ENCODE measurements at places on chromosomes 3 and 15.

DNA sequence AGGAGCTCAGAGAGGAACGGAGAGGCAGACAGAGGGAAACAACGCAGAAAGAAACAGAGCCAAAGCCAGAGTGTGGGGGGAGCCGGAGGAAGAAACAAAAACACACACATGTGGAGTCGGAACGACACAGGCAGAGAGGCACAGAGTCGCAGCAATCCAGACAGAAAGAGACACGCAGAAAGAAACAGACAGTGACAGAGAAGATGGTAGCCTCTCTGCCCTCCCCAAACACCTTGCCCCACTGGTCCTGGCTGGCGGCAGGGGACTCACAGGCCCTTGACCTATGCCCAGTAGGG, 1.7 kb downstream of the NCKIPSD start:
- no peak for DNase-seq

DNA sequence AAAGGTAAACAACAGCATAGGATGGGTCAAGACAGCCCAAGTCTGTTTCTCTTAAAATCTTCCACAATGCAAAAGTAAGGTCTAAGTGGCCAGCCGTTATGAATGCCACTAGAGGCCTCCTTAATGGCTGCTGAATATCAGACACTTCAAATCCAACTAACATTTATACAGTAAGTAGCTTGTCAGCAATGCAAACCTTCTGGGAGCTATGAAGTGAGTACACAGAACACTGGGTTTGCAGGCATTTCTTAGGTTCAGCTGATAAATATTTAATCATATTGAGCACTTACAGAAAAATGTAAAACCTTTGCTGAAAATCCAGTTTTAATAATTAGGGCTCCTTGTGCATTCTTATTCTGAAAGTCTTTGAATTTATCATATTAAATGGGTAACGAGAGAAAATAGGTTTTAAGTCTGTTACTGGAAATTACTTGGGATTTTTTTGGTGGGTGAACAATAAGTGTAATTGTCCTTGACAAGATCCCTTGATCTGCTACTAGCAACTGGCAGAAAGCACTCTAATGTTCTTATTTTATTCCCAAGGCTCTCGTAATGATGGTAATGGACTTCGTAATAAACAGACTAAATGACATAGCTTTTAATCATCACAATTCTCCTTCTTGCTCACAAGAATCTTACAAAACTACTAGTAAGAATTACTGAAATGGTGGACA, 141.7 kb upstream of the GPR149 start:
- DNase-seq = no peak

DNA sequence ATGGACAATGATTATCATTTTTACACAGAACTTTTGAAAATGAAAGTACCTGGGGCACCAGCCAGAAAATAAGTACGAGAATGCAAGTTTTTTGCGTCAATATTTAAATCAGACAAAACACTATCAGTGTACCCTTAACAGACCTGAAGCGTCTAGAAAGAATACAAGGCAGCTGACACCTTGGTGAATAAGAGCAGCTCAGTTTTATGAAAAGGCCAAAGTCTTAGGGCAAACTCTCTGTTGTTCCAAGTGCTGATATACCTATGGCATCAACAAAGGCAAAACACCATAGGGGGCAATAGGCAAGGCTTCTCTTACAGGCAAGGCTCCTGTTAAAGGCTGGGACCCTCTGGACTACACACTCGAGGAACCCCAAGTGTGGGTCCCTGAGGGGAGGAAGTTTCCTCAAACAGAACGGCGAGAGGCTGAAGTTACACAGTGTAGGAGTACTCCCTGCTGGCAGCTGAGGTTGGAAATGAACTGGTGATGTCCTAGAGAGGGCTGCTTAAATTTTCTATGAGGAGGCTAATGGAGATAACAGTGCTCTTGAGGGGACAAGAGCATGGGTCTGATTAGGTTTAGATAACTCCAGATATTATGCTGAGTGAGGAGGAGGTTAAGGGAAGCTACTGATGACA, 291.0 kb downstream of the TIGIT start:
- no peak for DNase-seq

GRCh38 chr3:13075986-13076654, 2.9 kb upstream of the IQSEC1 start:
- no peak for DNase-seq

DNA sequence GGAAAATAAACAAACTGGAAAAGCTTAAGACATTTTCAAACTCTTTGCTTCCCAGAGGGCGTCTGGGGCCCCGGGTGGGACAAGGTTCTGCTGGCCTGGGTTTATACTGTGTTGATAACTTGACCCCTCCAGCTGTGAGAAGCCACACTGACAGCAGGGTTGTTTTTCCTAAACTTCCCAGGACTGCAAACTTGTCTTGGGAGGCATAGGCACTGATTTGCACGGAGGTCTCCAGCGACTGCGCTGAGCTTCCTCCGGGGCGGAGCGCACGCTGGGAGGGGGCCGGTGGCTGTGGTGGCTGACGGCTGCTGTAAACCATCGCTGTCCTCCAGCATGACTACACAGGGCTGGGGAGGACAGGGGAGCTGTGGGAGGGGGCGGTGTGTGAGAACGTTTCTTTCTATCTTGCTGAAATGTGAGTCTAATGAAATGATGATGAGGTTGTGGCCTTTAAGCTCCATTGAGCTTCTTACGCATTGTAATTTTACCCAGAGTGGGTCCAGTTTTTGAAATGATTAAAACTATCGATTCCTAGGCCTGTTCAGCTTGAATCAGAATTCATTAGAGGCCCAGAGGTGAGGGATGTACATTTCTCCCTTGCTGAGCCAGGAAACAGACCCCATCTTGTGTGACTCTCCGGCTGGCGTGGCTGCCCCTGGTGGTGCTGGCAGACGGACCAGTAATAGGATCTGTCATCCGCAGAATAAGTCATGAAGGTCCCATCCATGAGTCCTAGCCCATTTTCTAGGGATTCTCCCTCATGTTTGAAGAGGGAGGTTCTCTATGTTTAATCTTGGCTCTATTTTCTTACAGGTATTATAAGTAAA, 40.5 kb upstream of the VPS8 start:
- no peak for DNase-seq

All from Jurkat, Clone E6-1 (cell line).